ENCODE measurements at places on chromosomes 5 and 9. TPM values are rescaled to one million over a fixed set of nuclear protein-coding genes. Genes with fewer than 3 reads are reported as not detected.

DNA sequence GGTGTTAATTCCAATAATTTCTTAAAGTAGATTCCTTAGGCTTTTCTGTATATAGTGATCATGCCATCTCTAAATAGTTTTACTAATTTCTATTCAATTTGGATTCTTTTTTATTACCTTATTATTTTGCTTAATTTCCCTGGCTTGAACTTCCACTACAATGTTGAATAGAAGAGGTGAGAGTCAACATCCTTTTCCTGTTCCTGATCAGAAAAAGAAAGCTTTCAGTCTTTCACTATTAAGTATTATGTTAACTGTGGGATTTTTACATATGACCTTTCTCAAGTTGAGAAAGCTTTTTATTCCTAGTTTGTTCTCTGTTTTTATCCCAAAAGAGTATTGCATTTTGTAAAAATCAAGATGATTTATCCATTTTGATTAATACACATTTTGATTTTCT lies 574.5 kb upstream of the TLE4 start:
- no peak for DNase-seq

GRCh38 chr5:91976451-91976850 lies 593.3 kb upstream of the ARRDC3 start:
- DNase-seq: no peak

- no peak for DNase-seq
Observed at GRCh38 chr9:1515557-1515956, 465.4 kb downstream of the DMRT2 start.

Gene DMRT1
- 0.08 TPM for polyA plus RNA-seq

Gene TMEM174
- polyA plus RNA-seq: 27.2 TPM

- DNase-seq: no peak
Observed at GRCh38 chr5:167351316-167351715, 940.1 kb upstream of the WWC1 start.

DNA sequence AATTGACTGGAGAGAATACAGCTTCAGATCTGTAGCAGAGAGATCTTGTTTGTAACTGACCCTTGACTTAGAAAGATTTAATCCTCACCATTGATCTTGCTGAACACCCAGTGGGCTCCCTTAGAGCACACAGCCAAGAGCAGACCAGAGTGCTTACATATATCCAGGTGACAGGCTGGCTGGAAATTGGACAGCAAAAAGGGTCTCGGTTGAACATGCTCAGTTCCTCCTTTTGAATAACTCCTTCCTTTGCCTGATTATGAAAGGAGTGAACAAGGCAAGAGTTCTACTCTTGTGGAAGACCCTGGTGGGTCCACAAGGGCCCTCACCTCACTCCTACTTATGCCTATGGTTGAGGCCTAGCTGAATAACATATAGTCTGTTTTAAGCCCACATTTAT lies 134.2 kb upstream of the LHFPL2 start:
- no peak for DNase-seq

DNA sequence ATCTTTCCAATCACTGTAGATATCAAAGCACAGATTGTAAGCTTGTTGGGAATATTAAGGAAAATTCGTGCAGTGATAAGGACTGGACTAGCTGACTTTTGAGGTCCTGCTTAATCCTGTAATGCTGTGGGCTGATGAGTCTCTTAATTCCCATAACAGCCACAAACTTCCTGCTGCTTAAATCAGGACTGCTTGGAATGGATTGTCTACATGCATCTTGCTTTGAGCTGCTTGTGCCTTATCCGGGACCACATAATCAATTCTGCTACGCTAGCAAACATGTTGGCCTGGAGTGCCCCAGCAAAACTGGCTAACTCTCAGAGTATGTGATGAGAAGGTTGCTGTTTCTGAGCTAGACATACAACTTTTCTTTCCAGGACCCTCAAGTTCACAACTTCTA lies 79.6 kb downstream of the SNCAIP start:
- no peak for DNase-seq

- DNase-seq: no peak
Observed at GRCh38 chr9:24587883-24588282, 42.2 kb upstream of the IZUMO3 start.

DNA sequence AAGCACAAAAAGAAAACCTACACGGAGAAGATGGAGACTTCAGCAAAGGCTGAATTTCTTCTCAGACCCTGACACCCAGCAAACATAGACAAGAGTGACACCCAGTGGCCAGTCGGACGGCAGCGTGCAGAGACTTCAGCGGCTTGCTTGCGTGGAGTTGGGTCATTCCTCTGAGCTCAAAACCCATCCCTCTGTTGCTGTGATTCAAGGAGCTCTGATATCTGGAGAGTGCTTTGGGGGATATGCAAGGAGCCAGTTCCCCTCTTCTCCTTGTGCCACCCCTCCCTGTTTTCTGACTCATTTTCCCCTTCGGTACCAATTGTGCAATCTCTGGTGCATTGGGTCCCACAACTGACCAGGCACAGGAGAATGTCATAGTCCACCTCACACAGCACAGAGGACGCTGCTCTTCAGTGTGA lies 27.5 kb downstream of the SH3TC2 start:
- peak; percentile 31 for DNase-seq

- DNase-seq: no peak
Observed at GRCh38 chr5:176740702-176741496, 69.5 kb upstream of the UNC5A start.

- no peak for DNase-seq
Observed at GRCh38 chr5:78514427-78515330, 133.9 kb downstream of the LHFPL2 start.

GRCh38 chr5:144712090-144712489 lies 541.4 kb downstream of the KCTD16 start:
- DNase-seq: no peak

Gene ARHGEF28
- 51.1 TPM for polyA plus RNA-seq

DNA sequence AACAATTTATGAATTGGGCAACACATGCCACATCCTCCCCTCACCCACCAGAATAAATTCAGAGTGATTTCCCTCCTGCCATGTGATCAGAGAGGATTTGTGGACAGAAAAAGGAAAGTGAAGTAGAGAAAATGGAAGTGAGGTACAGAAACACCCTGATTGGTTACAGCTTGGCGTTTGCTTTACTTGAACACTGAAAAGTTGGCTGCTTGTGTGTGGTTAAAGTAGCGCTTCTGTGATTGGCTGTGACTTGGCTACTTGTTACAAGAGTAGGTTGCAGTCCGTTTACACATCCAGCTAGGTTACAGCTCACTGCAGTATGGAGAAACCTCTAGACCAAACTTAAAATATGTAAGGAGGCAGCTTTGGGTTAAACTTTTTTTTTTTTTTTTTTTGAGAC lies 205.2 kb upstream of the ZNF608 start:
- no peak for DNase-seq

DNA sequence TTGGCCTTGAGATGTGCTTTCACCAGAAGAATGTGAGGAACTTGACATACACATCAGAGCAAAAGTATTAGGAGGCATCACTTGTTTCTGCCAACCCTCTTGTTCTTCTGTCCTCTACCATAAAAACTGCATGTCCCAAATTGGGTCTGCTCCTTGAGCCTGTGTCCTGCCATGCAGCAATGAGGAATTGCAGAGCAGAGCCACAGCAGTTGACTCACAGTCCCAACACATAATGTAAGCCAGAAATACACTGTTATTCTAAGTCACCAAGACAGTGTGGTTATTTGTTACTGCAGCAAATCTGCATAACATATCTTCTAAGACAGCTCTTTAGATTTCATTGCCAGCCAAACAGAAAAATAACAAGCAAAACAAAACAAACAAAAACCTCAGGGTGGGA lies 598.2 kb downstream of the PRELID2 start:
- no peak for DNase-seq

- no peak for DNase-seq
Observed at GRCh38 chr5:57687596-57687995, 205.0 kb upstream of the ACTBL2 start.

Gene TMOD1
- polyA plus RNA-seq: 2.0 TPM

DNA sequence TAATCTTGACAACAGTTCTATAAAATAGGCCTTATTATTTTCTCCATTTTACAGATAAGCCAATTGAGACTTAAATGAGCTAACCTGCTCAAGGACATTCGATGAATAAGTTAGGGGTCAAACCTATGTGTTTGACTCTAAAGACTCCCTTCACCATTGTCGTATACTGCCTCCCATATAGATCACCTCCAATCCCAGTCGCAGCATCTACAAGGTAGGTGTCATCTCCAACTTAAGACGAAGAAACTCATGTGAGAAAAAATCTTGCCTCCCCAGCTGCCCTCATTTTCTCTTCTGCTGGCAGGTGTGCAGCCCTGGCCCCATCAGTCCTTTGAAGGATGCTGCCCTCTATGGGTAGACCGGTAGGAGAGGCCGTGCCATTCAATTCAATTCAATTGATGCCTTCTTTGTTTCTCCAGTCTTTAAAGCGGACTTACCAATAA lies 75.2 kb upstream of the SMARCA2 start:
- no peak for DNase-seq

Gene INIP
- 36.1 TPM for polyA plus RNA-seq

DNA sequence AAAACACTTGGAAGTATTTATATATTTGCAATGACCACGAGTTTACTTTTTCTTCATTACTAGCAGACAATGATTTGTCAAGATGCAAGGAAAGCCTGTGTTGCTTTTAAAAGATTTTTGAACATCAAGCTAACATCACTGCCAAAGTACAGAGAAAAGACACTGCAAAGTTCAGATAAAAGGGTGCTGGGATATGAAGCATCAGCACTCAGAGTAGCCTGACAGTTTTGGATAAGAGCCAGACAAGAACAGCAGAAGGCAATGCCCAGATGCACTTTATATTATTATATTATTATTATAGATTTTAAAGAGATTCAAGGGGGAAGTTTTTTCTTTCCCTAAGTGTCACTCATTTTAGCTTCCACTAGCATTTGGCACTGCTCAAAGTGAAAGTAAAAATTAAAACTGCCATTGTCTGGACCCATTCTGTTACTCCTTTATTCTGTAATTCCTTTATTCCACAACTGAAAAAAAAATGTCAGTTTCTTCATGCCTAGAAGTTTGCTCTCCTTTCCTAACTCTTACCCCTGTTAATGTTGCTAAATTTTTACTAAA lies 240.6 kb downstream of the EFNA5 start:
- DNase-seq: no peak

Gene GPR150
- polyA plus RNA-seq: 0.06 TPM

Gene PCDHGA6
- 4.2 TPM for polyA plus RNA-seq

DNA sequence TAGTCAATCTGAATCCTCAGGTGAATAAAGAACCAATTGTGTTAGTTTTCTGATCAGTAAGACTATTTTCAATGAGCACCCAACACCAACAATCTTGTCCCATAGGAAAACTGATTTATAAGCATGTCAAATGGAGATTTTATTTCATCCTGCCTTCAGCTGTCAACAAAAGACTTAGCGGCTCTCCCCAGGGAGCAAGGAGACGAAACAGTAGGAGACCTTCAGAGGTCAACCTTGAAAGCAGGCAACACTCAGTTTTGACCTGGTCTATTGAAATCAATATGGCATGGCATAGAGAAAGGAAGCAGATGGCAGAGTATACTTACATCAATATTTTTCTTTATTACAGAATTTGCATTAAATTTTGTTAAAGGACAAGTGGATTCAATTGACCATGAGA lies 34.1 kb downstream of the ZNF622 start:
- DNase-seq: no peak

GRCh38 chr9:137545123-137545522 lies 5.1 kb downstream of the PNPLA7 start:
- DNase-seq: no peak

DNA sequence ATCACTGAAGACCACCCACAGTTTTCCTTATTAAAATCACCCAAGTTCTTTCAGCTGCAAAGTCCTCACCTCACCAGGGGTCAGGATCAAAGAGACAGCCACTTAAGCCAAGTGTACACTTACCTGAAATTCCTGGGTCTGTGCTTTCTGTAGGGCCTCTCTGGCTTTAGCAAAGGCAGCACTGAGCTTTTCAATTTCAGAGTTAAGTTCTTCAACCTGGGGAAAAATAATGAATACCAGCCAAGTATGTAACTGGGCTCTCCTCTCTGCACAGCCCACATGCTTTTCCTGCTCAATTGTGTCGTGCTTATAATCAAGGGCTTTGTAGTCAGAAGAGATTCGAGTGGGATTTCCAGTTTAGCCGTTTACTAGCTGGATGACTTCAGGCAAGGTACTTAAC lies 55.1 kb downstream of the CDK5RAP2 start:
- no peak for DNase-seq

DNA sequence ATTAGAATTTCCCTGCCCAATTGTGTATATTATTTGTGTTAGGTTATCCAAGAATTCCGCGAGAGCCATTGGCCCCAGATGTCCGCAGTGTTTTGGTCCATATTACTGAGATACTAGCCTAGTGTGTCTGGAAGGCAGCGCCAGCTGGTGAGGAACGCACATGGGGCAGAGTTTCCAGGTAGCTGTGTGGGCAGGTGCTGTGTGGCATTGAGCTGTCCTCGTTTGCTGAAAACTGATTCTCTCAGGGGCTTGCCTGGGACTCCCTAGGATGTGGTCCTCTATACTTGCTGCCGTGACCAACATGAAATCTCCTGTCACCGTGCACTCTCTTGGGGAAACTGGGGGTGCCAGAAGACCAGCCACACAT lies 288.7 kb downstream of the FANCC start:
- DNase-seq: no peak

DNA sequence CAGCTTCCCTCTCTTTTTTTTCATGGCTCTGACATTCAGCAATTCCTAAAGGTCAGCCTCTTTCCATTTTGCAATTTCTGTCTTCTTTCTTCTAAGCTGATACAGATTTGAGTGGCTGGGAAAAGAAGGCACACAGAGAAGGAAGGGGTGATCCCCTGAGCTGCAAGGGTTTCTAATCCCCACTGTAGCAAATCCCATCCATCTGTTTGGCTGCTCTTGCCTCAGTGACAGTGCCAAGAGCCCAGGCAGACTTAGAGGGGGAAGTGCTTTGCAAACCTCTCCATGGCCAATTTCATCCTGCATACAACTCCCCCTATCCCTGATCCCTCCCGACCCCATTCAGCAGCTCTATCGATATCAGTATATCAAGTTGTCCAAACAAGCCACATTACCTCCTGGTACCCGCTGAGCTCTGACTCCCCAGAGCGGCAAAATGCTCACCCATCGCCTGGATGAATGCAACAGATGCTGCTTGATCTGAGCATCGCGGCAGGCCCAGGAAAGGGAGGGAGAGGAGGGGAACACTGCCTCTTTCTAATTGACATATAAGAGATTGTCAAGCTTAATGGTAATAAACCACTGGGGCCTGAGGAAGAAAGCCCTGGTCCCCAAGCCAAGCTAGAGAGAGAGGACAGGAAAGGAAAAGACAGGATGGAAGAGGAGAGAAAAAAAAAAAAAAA lies 268.9 kb downstream of the ASTN2 start:
- no peak for DNase-seq

- no peak for DNase-seq
Observed at GRCh38 chr5:6396043-6396442, 17.7 kb upstream of the MED10 start.

Gene LHX3
- polyA plus RNA-seq: not detected

All from right renal cortex interstitium (tissue), 3 donors.